NCI-H526 treated with DMSO at 0.1 percent for 48 hours (cell line): ENCODE measurements at places on chromosomes 6 and 20.
A peak's percentile ranks its signal among the peaks of the same experiment; 100 is the strongest.

DNA sequence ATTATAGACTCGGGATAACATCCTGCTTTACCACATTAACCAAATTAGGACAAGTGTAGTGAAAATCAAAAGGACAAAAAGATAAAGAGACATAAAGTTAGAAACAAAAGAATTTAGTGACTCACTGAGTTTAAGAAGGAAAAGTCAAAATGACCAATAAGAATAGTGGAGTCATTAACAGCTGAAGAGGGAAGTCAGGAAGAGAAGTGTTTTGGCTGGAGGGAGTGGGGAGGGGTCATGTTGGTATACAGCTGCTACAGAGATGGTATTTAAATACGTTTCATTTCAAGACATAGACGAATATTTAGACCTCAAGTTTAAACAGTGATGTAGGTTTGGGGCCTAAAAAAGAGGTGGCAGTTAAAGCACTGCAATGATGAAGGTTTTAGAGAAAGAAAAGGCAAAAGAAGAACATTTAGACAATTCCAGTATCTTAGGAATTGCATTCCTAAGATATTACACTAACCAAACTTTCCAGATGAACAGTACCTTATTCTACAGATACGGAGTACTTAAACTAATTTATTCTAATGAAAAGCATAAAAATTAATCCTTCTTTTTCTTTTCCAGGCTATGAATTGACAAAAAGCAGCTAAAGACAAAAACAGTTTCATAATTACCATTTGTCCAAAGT, 10.6 kb downstream of the FKBP5 start:
- DNase-seq: no peak

GRCh38 chr20:18265441-18265840, 22.9 kb upstream of the ZNF133 start:
- no peak for DNase-seq

DNA sequence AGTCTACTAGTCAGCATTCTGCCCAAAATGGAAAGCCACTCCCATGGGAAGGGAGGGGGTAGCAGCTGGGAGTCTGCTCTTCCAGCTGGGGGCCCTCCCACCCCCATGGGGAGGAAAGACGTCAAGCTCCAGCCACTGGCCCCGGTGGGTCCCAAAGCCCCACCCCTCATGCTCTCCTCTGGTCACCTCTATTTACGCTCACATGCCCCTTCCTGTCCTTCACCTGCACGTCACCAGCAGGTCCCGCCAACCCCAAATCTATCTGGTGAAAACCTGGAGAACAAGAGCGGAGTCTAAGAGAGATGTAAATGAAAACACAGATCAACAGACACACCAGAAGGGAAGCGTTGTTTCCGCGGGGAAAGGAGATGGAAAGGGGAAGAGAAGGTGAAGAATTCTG, 30.0 kb upstream of the ZBP1 start:
- no peak for DNase-seq

DNA sequence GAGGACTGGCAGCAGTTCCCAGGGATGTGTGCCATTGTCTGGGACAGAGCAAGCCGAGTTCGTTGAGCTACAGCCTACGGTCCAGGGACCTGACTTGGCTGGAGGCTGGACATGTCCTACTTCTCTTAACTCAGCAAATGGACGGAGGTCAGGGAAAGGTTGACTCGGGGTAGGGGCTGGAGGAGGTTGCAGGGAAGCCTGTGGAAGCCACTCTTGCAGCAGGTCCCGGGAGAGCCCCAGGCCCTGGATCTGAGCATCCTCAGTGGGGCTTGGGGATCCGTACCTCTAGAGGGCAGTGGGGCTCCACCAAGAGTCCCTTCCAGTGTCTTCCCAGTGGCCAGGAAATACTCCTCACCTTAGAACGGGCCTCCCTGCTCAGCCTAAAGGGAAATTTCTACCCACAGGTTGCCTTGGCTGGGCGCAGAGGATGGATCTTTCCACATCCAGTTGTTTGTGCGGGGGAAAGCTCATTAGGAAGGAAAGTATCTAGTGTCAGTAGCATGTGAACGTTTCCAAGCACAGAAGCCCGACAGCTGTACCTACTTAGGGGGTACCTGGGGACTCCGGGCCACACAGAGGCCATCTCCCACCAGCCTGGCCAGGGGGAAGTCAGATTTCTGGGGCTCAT, 170.2 kb downstream of the NFATC2 start:
- peak; percentile 70 for DNase-seq

DNA sequence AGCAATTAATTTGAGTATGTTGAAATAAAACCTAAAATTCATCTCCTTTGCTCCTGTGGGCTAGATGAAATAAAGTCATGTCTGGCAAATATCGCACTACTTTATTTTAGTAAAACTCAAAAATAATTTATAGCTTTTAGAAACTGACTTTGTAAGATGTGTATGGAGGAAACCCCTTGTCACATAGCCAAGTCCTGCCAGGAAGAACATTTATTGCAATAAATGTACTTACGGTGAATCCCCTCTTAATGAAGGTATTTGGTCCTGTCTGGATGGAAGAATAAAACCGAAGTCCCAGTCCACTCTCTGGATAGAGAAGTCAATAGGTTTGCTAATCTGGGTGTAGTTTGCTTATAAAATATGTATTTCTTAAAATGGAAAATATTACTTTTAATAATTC, 1226.8 kb upstream of the MAP3K7 start:
- no peak for DNase-seq

- DNase-seq: peak; percentile 89
Observed at GRCh38 chr6:37171970-37172812, 2.2 kb downstream of the PIM1 start.

- peak; percentile 63 for DNase-seq
Observed at GRCh38 chr20:23399568-23400241, 21.6 kb downstream of the NAPB start.

DNA sequence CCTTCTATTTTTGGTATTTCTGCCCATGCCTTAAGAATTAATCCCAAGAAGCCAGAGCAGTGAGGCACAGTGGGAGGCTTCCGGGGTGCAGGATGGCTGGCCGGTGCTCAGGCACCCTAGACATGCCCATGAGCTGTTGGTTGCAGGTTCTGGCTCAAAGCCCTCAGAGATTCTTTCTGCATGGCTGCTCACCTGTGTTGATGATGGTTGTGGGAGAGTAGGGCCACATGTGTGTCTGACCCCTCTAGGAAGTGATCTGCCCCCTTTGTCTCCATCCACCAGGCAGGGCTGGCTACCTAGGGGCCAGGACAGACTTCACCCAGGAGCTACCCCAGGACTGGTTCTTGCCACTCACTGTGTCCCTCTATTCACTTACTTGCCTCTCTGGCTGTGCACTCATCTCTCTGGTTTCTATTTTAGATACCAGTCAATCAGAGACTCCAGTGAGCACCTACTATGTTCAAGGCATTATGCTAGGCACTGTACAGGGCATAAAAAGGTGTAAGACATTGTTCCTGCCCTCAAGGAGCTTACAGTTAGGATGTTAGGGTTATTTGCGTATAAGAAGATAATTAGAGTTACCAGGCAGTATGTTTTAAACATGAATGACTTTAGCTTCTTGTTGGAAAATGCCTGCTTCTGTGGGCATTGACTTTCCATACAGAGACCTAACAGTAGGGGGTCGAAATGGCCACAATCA, 16.8 kb downstream of the CD83 start:
- no peak for DNase-seq

DNA sequence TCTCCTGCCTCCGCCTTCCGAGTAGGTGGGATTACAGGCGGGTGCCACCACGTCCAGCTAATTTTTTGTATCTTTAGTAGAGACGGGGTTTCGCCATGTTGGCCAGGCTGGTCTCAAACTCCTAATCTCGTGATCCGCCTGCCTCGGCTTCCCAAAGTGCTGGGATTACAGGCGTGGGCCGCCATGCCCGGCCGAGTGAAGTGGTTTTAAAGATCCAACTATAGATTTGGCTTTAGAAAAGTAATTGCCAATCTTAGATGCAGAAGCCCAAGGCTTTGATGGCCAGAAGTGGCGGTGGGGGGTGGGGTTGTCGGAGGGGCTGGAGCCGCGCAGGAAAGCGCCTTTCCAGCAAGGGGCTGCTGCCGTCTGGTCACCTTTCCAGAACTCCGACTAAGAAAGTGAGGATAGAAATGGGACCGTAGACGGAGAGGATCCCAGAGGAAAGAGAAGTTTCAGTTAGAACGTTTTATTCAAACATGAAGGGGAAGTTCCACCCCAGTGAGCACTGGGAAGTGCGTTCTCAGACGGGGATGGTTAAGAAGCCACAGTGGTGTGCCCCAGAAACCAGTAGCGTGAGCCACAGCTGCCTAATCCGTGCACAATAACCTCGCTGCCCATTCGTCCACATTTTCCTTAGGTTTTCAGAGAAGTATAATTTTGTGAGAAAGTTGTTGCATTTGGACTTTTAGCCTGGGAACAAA, 69.7 kb downstream of the DLL1 start:
- peak; percentile 67 for DNase-seq

DNA sequence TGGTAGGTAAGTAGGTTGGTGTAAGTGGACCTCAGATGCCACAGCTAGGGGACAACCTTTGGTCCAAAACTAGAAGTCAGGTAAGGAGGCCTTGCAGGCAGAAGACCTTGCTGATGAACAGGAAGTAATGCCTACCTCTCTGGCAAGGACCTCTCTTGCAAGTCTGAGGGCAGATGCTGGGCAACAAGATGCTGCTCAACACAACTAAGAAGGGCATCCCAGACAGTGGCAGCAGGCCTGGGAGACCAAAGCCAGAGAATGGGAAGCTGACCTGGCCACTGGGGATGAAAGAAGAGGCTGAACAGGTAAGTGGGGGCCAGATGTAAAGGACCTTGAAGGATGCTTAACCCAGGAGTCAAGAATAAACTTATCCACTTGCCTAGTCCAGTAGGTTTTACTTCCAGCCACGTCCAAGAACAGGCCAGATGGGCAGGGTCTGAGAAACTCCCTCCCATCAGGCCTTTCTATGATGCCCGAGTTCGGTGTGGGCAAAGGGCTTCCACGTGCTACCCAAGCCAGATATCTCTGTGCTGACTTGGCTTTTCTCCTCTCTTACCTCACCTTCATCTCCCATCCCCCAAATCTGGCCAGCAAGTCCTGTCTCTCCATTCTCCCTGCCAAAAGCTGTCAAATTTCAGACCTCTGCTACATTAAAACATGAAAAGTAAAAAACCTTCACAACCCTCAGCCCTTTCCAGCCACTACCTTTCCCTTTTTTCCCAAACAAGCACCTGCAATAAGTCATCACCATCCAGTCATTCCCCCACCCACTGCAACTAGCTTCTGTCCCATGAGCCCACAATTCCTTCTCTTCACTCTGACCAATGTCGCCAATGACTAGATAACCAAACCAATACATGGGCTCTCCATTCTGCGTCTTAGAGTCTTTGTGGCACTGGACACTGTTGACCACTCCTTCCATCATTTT, 11.5 kb upstream of the PLCG1 start:
- DNase-seq: no peak

DNA sequence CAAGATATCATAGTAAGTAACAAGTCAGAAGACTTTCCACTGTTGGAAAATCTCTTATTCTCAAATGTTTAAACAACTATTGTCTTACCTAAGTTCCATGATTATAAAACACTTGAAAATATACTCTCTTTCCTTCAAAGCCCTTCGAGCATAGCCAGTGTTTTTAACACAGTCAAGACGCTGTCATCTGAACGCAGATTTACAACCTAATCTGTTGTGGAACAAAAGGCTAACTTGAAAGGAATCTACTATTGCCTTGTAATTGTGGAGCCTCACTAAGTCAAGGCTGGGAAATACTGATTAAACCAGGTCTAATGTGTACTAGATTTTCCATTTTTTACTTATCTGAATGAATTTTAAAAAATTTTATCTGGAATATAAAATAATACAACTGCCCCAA, 205.8 kb downstream of the TRDN start:
- no peak for DNase-seq

GRCh38 chr6:25418454-25419052, 139.4 kb downstream of the CARMIL1 start:
- no peak for DNase-seq

DNA sequence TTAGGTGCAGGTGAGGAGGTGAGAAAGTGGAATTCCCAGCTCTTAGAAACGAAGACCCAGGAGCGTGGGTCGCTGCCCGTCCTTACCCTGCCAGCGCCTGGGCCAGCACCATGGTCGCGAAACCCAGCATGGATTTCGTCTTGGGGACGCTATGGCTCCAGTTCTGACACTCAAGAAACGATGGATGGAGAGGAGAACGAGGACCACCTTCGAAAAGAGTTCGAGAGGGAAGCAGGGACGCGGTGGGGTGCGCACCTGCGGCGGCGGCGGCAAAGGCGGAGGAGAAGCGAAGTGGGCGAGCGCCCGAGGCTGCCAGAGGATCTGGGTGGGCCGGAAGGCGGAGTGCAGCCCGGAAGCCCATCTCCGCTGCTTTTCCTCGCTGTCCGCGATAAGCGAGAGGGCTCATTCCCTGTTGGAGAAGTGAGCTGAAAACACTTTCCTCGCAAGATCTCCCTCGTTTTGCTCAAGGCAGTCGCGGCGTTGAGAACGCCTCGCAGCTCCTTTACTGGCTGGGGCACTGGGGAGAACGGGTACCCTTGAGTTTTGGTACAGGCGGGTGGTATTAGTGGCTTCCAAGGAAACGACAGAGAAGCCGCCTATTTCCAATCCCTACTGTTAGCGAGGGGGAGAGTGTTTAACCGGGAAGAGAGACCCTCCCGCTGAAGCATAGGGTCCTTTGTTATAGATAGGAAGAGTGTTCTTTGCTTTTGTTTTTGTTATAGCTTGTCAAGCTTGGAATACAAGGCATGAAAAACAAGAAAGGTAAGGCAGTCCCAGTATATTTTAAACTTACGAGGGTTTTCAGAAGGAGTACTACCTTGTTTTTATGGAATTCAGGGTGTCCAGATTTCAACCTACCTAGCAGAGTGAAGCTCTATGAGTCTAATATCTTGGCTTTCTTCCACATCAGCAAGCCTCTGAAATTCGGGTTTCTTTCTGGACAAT, 109.5 kb downstream of the TRIM27 start:
- DNase-seq: no peak

GRCh38 chr6:134517145-134517658, 199.3 kb upstream of the SGK1 start:
- DNase-seq: no peak

DNA sequence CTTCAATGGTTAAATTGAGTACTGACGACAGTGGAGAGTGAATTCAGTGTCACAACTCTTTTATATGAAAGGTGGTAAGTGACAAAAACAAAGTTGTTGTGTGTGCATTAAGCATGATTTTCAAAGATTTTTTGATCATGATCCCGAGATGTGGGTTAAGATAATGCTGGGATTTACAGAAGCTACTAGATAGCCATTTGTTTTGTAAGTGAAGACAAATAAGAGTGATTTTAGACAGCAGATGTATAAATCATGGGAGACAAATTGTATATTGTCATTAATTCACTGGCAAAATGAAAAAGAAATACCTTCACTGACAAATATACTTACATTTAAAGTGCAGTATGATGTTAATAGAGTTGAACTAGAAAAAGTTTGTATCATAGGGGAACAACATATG, 6.1 kb downstream of the ADGRB3 start:
- no peak for DNase-seq

GRCh38 chr20:2006452-2007361, 12.8 kb upstream of the PDYN start:
- DNase-seq: peak; percentile 57

GRCh38 chr20:8932192-8933165, 136.4 kb upstream of the PLCB4 start:
- DNase-seq: no peak

- DNase-seq: no peak
Observed at GRCh38 chr6:162099685-162100084, 627.9 kb downstream of the PRKN start.
